Heart right ventricle (tissue), 16 donors: ENCODE measurements at places on chromosomes 2 and 18. TPM values are rescaled to one million over a fixed set of nuclear protein-coding genes. Genes with fewer than 3 reads are reported as not detected.
A peak's percentile ranks its signal among the peaks of the same experiment; 100 is the strongest.

DNA sequence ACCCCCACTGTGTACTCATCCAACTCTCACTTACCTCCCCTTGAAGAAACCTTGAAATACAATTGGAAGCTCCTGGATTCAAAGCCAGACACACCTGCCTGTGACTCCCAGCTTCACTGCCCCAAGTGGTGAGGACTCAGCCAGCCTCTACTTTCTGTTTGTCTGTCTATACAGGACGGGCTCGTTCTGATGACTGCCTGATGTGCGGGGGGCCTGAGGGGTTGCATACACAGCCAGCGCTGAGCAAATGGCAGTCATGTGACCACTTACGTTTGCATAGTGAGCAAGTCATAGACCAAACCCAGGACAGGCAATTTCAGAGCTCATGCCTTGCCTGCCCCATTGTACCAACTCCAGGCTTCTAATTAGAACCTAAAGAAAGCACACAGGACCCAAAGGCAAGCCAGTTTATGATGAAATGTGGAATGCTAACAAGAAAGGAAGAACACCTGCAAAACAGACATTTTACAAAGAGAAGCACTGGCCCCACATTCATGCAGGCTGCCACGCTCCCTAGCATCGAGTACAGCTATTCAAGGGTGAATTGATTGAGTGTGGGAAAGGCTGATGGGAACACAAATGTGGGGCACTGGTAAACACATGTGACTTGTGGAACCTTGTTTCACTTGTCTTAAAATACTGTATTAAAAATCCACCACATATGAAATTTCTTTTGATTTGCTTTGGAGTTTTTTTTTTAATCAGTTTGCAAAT, 137.8 kb downstream of the LNPK start:
- H3K27ac ChIP-seq: no peak overlapping the region
- no peaks in the 10 kb centered on the region for H3K36me3 ChIP-seq
- no peaks in the 10 kb centered on the region for H3K27me3 ChIP-seq

CLEC4F gene
- total RNA-seq: 0.16 TPM

- no peaks in the 10 kb centered on the region for H3K27me3 ChIP-seq
- peak; percentile 72 for DNase-seq
- no peaks in the 10 kb centered on the region for H3K4me1 ChIP-seq
- H3K27ac ChIP-seq: no peak overlapping the region
Observed at GRCh38 chr2:233152541-233152940, 92.4 kb downstream of the INPP5D start.

DNA sequence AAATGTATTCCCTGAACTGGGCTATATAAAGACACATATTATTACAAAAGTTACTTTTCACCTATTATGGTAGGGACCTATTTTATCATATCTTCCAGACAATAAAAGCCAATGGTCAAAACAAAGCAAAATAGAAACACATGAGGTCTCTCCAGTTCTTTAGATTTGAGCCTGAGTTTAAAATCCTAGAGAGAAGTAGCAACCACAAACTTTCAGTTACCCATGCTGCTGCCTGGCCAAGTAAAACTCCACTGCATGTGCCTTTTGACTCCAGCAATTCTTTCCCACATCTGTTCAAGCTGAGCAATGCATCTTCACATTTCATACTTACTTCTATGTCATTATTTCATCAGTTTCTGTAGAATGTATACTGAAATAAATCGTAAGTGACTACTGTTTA, 405.3 kb downstream of the STK39 start:
- no peaks in the 10 kb centered on the region for H3K4me1 ChIP-seq
- H3K27ac ChIP-seq: no peak overlapping the region
- no peak for DNase-seq
- no peaks in the 10 kb centered on the region for H3K27me3 ChIP-seq

- no peaks in the 10 kb centered on the region for H3K4me1 ChIP-seq
- H3K27ac ChIP-seq: no peak overlapping the region
- H3K36me3 ChIP-seq: no peaks in the 10 kb centered on the region
- no peak for DNase-seq
- no peak overlapping the region for H3K4me3 ChIP-seq
Observed at GRCh38 chr2:139790807-139791752, 1010.9 kb upstream of the NXPH2 start.

DNA sequence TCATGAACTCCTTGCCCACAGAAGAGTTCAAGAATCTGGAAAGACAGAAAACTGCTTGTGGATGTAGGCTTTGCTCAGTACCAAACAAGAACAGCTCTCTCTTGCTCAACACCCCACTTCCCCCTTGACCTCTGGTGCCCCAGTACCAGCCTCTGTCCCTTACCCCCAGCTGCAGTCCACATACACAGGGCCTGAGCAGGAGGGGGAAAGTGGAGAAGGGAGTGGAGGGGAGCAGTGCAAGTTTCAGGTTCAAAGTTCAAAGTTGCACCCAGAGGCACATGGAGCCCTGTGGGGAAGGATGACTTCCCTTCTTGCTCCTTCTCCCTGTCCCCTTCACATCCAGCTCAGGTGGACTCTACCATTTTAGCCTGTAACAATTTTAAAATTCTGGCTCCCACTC, 61.1 kb upstream of the LPIN2 start:
- H3K27me3 ChIP-seq: no peaks in the 10 kb centered on the region
- H3K36me3 ChIP-seq: peaks cover 32% of the 10 kb centered on the region
- H3K4me1 ChIP-seq: peaks cover 1% of the 10 kb centered on the region

FLACC1 gene
- total RNA-seq: 5.6 TPM

SERPINB3 gene
- not detected for total RNA-seq

DNA sequence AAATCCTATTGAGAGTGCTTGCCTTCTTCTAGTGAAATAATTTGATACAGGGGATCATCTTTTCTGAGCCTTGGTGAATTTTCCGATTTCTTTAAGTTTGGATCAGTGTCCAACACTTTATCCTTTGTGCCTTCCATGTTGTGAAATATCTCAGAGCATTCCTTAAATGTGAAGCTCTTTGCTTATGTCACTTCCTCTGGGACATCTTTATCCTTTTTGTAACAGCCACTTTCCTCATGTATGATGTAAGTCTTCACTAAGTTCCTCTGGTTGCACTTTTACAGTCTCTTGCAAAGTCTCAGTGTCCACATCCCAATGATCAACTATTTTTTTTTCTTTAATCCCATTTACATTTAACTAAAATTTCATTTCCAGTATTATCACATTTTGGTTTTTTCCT, 254.2 kb downstream of the EN1 start:
- H3K27ac ChIP-seq: no peak overlapping the region
- DNase-seq: no peak
- H3K27me3 ChIP-seq: no peaks in the 10 kb centered on the region
- no peak overlapping the region for H3K4me3 ChIP-seq

EFR3B gene
- 7.8 TPM for total RNA-seq

DNA sequence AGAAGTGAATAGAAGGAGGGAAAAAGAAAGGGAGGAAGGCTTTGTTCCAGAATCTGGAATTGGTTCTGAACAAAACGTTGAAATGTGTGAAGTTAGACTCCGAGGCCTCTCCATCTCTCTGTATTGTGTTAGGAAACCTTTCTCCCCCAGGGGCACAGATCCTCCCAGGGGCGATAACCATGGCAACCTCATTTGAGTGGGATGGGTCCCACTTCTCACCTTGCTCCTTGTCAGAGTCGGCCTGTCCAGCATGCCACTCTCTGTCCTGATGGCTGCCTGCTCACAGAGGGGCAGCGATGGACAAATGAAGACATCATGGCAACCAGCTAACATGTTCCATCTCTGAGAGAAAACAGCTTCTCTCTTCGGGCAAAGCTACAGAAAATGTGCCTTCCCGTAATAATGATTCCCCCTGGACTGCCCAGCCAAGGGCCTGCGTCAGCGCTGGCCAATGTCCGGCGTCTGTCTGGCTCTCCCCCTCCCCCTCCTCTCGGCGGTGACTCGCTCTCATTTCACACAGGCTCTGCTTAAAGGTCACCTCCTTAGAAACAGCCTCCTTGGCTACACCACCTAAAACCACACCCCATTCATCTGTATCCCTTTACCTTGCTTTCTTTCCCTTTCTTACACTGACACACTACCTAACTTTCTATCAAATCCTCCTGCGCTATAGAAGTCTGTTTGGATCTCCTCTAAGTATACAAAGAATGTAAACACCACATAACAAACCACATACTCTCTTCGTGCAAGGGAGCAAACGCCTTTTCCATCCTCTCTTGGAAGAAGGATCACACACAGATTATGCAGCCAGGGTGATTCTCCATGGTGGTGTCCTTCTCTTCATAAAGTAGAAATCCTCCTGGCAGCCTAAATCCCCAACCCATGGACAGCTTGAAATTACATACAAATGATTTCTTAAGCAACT, 32.1 kb upstream of the TTC39C start:
- H3K27ac ChIP-seq: no peak overlapping the region
- H3K27me3 ChIP-seq: no peaks in the 10 kb centered on the region
- H3K4me1 ChIP-seq: no peaks in the 10 kb centered on the region
- peak overlapping the region; percentile 13 for H3K4me3 ChIP-seq

TSPYL6 gene
- not detected for total RNA-seq

GRCh38 chr18:36265015-36265414, 32.5 kb upstream of the FHOD3 start:
- H3K27ac ChIP-seq: no peak overlapping the region
- H3K4me1 ChIP-seq: no peaks in the 10 kb centered on the region
- H3K36me3 ChIP-seq: no peaks in the 10 kb centered on the region
- no peaks in the 10 kb centered on the region for H3K27me3 ChIP-seq

CHRNG gene
- total RNA-seq: not detected

OBSL1 gene
- 161 TPM for total RNA-seq

DNA sequence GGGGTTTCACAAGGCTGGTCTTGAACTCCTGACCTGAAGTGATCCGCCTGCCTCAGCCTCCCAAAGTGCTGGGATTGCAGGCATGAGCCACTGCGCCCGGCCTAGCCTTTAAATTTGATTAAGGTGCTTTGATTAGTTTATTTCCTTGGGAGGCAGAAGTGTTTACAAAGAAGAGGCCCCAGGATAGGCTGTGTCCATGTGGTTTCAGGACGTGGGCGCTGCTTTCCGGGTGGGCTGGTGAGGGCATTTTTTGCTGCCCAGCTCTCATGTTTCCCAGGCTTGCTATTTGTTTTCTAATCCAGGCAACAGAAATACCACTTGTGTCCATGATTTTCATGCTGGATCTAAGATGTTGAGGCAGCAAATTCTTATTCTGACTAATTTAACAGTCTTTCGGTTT, 124.2 kb downstream of the SH3RF3 start:
- DNase-seq: no peak
- H3K27ac ChIP-seq: no peak overlapping the region
- H3K4me1 ChIP-seq: peaks cover 11% of the 10 kb centered on the region
- H3K27me3 ChIP-seq: no peaks in the 10 kb centered on the region
- H3K4me3 ChIP-seq: no peak overlapping the region

CFC1 gene
- not detected for total RNA-seq

DNA sequence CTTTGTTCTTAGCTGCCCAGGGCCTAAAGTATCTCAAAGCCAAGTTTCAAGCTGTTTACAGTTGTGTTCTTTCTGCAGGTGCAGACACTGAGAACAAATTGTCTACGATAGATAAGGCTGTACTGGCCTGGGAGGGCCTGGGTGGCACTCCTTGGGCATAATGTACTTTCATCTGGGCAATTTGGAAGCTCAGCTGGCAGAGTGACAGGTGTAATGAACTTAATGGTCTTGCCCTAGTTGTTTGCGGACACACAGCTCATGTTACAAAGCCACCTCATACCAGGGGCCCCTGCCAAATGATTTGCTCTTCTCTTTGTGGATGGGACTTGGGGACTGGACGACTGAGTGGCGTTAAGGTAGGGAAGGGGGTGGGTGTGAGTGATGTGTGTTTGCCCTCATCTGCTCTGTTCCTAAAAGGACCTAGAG, 4.3 kb downstream of the LDLRAD4 start:
- peaks cover 57% of the 10 kb centered on the region for H3K4me1 ChIP-seq
- peak overlapping the region; percentile 82 for H3K27ac ChIP-seq
- DNase-seq: no peak
- no peak overlapping the region for H3K4me3 ChIP-seq
- no peaks in the 10 kb centered on the region for H3K36me3 ChIP-seq
- no peaks in the 10 kb centered on the region for H3K27me3 ChIP-seq

- H3K27me3 ChIP-seq: no peaks in the 10 kb centered on the region
- no peaks in the 10 kb centered on the region for H3K4me1 ChIP-seq
- no peaks in the 10 kb centered on the region for H3K36me3 ChIP-seq
- no peak for DNase-seq
Observed at GRCh38 chr2:126748188-126748760, 92.3 kb downstream of the GYPC start.

ZFAND2B gene
- 11.5 TPM for total RNA-seq

FAM228A gene
- not detected for total RNA-seq

DNA sequence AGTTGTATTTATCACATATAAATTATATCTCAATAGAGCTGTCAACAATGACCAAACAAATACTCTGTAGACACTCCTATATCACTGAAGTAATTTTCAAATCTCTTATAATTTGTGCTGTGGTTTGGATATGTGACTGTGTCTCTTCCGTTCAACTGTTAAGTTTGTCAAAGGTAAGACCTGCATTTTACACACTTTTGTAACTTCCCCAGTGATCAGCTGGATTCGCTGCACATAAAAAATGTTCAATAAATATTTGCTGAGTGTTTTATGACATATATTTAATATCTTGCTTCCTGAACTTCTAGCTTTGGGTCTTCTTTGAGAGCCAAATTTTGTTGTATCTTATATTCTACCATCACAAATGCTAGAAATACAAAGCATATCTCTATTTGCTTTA, 57.3 kb upstream of the ROCK1 start:
- H3K27me3 ChIP-seq: no peaks in the 10 kb centered on the region
- no peaks in the 10 kb centered on the region for H3K4me1 ChIP-seq
- H3K4me3 ChIP-seq: no peak overlapping the region
- DNase-seq: no peak
- no peaks in the 10 kb centered on the region for H3K36me3 ChIP-seq
- no peak overlapping the region for H3K27ac ChIP-seq

NEUROD1 gene
- not detected for total RNA-seq

DSC3 gene
- total RNA-seq: 0.44 TPM

- no peaks in the 10 kb centered on the region for H3K4me1 ChIP-seq
- no peak overlapping the region for H3K4me3 ChIP-seq
- no peak for DNase-seq
- H3K36me3 ChIP-seq: no peaks in the 10 kb centered on the region
- no peaks in the 10 kb centered on the region for H3K27me3 ChIP-seq
Observed at GRCh38 chr2:236055471-236055870, 112.7 kb downstream of the GBX2 start.

DNA sequence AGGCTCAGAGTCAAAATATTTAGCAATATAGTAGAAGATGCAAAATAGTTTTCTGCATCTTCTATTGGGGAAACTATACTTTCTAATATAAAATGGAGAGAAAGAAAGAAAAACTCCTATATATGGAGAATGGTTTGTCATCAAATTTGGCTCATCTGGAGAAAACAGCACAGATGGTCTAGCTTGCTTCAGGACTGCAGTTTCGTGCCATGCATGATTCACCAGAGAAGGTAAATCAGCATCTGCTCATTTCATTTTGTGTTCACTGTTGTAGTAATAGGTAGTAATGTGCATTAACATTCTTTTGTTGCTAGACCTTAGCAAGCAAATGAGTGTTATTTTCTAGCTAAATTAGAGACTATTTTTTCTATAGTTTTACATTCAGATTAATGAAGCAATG, 179.0 kb downstream of the ASXL3 start:
- no peaks in the 10 kb centered on the region for H3K36me3 ChIP-seq
- H3K27me3 ChIP-seq: no peaks in the 10 kb centered on the region
- no peak overlapping the region for H3K4me3 ChIP-seq
- no peaks in the 10 kb centered on the region for H3K4me1 ChIP-seq
- DNase-seq: no peak
